NCI-H1436 treated with DMSO at 0.1 percent for 48 hours (cell line): ENCODE measurements at places on chromosomes 2 and 18.

- no peak for DNase-seq
Measured at GRCh38 chr2:10308866-10309265, 6.2 kb downstream of the HPCAL1 start.

DNA sequence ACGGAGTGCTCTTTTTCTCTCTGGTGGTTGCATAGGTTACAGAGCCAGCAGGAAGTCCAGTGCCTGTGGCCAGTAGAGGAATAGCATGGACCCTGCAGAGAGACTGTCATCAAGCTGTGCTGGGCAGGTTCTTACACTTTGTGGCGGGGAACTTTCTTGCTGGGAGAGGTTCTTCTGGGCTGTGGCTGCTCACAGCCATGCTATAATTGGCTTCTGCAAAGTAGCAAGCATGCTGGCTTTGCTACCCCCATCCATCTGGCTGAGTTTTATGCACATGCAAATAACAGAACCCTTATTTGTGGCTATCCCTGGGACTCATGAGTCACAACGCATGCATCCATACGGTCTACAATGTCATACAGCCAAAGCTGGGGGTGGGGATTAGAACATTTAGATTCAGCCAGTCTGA is 68.9 kb downstream of the PLCL1 start:
- DNase-seq, result no peak

DNA sequence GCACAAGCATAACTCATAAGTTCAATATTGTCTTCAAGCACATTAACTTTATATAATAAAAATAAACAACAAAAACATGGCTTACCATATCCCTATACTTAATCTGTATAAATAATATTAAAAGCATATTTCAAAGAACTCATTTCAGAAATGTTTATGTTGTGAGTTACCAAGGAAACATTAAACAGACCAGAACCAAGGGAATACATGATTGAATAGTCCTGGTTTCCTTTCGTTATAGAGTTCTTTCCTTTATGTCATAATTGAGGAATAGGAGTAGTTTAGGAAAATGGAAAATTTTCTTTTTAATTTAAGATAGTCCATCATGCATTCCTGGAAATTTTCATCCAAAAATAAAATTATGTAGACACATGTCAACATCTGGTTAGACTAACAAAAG is 343.0 kb downstream of the ERBB4 start:
- no peak for DNase-seq

- DNase-seq, result no peak
Measured at GRCh38 chr2:16062471-16063250, 122.3 kb downstream of the MYCN start.

DNA sequence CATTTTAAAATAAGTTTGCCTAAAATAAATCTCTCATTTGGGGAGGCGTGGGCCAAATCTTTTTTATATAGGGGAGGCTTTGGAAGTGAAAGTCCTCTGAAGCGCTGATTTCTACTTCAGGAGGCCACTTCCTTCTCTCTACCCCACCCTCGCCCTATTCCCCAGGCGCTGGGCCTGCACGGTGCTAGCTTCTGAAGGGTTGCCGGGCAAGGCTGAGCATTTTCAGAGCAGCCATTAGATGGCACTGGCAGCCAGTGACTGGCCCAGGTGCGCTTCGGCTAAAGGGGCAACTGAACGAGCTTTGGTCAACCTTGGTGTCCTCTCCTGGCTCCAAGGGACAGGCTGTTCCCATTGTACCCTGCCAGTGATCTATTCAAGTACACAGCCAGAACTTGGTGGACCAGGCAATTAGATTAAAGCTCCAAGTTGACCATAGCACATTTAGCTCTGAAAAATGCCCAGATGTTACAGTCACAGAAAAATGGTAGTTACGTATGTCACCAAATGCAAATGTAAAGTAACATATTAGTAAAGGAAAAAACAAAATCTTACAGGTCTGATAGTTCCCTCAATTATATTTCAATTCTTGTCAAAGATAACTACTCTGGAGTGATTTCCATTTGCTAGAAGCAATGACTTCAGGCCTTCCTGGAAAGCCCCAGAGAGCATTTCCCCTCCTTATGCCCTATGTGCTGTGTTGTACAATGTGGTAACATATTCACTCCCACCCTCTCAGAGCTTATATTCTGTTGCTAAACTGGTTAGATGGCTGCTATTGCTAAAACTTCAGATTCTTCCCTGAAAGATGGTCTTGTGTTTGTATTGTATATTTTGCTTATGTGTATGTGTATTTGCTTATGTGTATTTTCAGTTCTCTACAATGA is 2.1 kb downstream of the POMC start:
- peak; percentile 14 for DNase-seq

DNA sequence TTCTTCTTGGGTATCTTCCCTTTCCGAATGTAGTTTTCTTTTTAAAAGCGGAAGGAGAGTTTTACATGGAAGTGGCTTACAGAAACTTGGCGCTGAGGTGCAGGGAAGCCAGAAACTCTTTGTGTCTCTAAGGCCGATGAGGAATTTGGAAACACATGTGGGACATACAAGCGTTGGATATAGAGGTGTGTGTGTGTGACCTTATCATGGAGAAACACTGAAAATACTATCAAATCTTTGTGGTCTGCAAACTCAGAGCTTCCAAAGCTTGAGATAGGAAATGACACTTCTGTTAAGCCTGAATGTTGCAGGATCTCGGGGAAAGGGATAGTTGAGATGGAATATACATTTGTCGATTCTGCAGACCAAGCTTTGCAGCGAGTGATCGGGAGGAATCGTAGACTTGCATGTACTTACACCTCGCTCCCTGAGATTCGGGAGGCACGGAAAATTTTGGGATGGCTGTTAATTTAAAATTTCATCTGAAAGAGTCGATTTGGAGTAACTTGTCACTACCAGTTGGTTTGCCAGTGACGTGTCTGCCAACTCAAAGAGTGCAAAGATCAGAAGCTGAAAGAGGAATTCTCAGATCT is 1.0 kb downstream of the NAB1 start:
- no peak for DNase-seq

DNA sequence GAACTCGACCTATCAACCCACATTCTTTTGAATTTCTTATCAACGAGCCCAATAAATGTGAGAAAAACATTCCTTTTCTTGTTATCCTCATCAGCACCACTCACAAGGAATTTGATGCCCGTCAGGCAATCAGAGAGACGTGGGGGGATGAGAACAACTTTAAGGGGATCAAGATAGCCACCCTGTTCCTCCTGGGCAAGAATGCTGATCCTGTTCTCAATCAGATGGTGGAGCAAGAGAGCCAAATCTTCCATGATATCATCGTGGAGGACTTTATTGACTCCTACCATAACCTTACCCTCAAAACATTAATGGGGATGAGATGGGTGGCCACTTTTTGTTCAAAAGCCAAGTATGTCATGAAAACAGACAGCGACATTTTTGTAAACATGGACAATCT is 378.2 kb downstream of the STK39 start:
- DNase-seq, result no peak

DNA sequence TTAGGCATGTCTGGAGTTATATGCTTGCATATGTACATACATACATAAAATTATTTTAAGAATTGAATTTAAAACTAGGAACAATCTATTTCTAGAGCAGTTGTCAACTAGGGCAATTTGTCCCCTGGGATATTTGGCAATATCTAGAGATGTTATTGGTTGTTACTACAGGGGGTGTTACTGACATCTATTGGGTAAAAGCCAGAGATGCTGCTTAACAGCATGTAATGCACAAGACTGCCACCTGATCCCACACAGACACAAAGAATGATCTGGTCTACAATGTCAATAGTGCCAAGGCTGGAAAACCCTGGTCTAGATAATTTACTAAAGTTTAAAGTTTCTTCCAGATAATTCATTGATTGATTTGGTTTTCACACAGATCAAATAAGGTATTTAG is 185.3 kb downstream of the NYAP2 start:
- peak; percentile 16 for DNase-seq

DNA sequence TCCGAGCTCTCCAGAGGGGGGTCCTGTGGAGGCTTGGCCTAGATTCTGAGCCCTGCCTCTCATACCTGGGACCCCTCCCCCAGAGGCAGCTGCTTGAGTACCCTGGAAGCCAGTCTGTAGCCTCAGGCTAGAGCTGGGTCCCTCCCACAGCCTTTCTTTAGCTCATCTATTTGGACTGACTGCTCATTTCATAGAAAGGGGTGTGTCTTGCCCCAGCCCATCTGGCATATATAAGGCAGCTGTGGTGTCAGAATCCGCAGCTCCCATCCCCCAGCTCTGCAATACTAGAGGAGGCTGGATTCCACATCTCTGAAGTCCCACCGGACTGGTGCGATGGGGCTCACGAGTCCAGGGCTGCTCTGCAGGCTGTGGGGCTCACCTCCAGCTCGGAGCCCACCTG is 26.1 kb downstream of the MPHOSPH10 start:
- peak; percentile 8 for DNase-seq

GRCh38 chr18:68623342-68623741 is 91.6 kb downstream of the TMX3 start:
- DNase-seq, result peak; percentile 3

- no peak for DNase-seq
Measured at GRCh38 chr18:12086249-12086648, 7.4 kb upstream of the ANKRD62 start.

GRCh38 chr2:238720232-238720672 is 127.6 kb upstream of the TWIST2 start:
- DNase-seq, result no peak

GRCh38 chr2:60839126-60839813 is 42.1 kb upstream of the REL start:
- no peak for DNase-seq

- no peak for DNase-seq
Measured at GRCh38 chr2:13284688-13285087, 568.0 kb downstream of the TRIB2 start.

GRCh38 chr2:61774351-61774750 is 79.5 kb downstream of the FAM161A start:
- DNase-seq, result no peak

GRCh38 chr2:73640511-73640911 is 1.7 kb downstream of the NAT8 start:
- no peak for DNase-seq

GRCh38 chr2:19900931-19901441 is 797 bp downstream of the TTC32 start:
- no peak for DNase-seq

GRCh38 chr2:100413571-100413970 is 3.9 kb downstream of the CHST10 start:
- DNase-seq, result no peak

- no peak for DNase-seq
Measured at GRCh38 chr2:49490710-49491109, 336.4 kb upstream of the FSHR start.

GRCh38 chr2:172921532-172922236 is 154.0 kb upstream of the MAP3K20 start:
- DNase-seq, result no peak

GRCh38 chr2:204019572-204020501 is 83.3 kb downstream of the ICOS start:
- DNase-seq, result no peak

DNA sequence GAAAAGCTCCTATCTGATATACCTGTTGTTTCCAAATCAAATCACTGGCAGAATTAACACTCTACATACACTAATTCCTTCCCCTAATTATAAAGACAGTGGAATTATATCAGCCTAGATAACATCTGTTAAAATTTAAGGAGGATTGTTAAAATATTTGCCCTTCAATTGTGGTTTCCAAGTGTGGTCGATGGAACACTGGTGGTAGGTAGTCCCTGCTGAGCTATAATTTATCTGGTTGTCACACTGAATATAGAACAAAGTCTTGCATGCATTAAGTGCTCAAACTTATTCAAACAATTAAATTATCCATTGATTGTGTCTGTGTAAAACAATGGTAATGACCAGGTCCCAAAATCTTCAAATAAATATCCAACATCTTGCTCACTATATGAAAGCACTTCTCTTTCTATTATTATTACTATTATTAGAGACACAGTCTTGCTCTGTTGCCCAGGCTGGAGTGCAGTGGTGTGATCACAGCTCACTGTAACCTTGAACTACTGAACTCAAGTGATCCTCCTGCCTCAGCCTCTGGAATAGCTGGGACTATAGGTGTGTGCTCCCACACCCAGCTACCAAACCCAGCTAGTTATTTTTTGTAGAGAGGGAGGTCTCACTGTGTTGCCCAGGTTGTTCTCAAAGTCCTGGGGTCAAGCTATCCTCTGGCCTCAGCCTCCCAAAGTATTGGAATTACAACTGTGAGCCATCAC is 12.0 kb downstream of the CDH2 start:
- no peak for DNase-seq

DNA sequence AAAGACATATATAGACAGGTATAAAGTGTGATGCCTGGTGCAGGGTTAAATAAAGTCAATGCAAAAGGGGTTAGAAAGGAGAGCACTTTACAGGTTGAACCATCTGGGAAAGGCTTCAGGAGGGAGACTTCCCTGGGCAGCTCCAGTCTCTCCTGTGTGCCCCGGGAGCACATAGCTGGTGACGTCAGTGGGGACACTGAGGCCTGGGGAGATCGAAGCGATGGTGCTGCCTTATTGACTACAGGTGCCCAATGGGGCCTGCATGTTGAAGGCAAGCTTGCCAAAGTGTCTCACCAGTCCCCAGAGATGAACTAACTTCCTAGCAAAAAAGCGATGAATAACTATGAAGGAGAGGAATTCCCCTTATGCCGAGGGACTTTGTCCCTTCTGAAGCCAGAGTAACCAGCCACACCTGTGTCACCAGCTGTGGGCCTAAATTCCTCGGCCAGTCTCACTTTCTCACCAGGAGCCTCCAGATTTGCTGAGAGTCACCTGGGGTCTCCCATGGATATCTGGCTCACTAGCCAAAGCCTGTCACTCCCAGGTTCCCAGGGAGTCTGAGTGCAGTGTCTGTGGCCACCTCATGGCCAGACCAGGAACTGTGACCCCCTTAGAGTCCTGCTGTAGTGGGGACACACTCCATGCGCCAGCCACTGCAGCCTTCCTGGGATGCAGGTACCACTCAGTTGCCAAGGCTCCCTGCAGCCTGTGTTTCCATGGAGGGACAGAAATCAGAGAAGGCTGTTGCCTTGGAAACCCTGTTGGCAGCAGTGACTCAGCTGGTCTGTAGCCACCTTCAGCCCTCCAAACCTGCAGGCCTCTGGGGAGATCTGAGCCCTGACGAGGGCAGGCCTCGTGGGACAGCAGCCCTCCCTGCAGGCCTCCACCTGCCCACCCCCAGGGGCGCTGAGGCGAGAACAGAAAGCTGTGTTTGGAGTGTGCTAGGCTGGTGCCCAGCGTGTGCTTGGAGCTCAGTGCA is 128.7 kb downstream of the CTIF start:
- peak; percentile 28 for DNase-seq

DNA sequence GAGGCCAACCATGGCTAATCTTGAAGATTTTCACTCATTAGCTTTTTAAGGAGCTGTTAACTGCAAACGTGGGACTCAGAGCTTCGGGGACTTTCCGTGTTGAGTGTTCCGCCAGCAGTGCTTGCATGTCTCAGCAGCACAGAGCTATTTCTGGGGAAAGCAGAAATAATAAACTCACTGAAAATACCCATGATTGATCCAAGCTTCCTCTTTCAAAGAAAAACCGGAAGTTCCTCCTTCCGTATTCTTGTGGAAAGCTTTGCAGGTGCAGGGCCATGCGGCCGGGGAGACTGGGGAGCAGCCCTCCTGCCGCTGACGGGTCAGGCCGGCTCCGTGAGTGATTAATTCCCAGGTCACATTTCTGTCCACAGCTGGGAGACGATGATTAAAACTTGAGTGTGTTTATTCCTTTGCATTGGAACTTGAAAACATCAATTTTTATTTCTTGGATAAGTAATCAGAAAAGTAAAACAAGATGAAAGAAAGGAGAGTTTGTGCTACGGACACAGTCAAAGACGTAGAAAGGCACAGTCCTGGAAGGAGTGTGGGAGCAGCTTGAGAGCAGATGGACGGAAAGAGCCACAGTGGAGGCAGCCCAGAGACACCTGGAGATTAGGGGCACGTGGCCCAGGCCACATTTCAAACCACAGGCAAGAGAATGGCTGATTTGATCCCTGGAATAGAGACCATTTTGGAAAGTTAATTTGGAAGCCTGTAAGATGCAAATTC is 54.2 kb upstream of the CTDP1 start:
- no peak for DNase-seq

GRCh38 chr2:96140941-96141623 is 2.8 kb upstream of the ASTL start:
- no peak for DNase-seq
